Activated T-helper 9 cell treated with anti-CD3 and anti-CD28 coated beads, Interleukin-2, amount 50 U/mL, for 16 hours (primary cell): ENCODE measurements at places on chromosomes 5 and 9.

- DNase-seq: no peak
Observed at GRCh38 chr5:95739857-95740256, 8.7 kb downstream of the RHOBTB3 start.

DNA sequence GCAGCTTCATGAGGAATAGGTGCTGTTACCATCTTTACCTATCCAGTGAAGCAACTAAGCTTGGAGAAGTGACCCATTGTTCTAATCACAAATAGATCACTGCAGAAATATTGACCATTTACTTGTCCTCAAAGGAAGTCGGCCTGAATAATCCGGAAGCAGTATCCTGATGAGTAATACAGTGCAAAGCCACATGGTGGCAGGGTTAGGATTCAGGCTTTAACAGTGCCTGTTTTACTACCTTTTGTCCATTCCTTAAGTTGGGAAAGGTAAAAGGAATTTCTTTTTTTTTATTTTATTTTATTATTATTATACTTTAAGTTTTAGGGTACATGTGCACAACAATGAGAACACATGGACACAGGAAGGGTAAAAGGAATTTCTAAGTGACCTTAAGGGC lies 336.3 kb downstream of the KDM4C start:
- DNase-seq: no peak

- no peak for DNase-seq
Observed at GRCh38 chr5:1513326-1514026, 10.3 kb downstream of the LPCAT1 start.

GRCh38 chr5:118722122-118723020 lies 266.0 kb downstream of the DTWD2 start:
- DNase-seq: no peak

DNA sequence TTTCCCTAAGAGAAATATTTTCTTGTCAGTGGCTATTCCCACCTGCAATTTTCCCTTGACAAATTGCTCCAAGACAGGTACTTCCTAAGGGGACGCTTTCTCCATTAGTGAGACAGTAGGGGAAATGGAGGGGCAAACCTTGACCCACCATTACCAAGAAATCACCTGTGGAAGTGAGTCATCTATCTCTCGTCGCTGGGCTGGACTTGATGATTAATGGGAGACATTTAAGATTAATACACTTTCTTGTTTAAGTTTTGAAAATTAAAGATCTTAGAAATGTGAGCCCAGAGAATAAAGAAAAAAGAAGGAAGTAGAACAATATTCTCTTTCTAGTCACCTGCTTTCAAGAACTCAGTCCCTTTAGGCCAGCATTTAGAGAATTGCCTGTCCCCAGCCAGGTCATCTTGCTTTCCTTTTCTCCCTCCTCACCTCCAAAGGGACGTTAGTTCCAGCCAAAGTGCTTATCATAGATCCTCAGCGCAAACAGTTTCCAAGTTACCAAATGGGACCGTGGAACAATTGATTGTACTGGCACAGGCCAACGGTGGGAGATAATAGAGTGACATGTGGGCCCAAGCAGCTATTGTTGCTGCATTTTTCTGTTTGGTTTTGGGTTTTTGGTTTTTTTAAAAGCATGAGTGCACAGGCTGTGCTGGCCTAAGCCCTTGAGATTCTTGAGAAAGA lies 284.4 kb downstream of the ENC1 start:
- DNase-seq: no peak

GRCh38 chr9:111965566-111966019 lies 69.0 kb downstream of the UGCG start:
- DNase-seq: no peak

- no peak for DNase-seq
Observed at GRCh38 chr5:169202969-169203368, 98.0 kb downstream of the SLIT3 start.

DNA sequence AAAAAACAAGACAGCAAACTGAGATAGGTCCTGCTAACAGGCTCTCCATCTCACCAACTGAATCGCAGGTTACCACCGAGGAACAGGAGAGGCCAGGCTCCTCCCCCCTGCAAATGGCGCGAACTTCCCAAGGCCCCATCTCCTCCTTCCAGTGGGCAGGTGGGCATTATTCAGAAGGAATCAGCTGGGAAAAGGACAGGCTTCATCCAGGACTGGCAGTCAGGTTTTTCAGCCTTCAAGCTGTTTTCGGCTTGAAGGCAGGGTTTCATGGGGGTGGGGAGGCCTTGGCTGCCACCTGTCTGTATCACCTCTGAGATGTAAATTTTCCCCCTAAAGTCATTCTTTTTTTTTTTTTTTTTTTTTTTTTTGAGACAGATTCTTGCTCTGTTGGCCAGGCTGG lies 79.4 kb downstream of the SFXN1 start:
- no peak for DNase-seq

DNA sequence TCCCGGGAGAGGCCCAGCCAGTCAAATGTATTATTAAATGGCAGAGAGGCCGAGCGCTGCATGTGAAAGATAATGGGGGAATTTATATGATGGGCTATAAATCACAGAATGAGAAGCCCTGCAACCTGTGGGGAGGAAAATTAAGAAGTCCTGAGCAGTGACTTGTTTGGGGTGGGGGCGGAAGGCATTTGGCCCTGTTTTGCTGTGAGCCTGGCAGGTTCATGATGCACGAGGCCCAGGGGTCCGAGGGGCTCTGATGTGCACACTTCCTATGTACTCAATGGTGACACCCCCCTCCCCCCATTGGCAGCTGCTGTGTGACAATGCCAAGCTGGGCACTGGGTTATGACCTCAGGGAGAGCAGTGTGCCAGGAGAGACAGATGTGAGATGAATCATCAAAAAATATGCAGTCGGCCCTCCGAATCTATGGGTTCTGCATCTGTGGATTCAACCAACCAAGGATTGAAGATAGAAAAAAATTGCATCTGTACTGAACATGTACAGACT lies 13.7 kb upstream of the DAB2IP start:
- no peak for DNase-seq

GRCh38 chr9:8365029-8365428 lies 565.5 kb upstream of the DMAC1 start:
- no peak for DNase-seq

DNA sequence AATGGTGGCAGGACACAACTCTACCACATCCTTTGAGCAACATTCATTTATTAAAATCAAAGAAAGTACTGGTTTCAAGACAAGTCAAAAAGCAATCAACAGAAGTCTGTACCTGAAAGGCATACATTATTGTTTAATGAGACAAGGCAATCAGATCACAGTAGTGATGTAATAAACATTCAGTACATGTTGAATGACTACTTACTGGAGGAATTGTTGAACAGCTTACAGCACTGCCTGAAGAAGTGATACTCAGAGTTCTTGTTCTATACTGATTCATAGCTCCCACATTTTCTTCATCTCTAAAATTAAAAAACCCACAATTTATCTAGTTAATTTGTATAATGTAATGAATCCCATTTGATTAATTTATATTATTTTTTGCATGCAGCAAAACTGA lies 18.2 kb downstream of the RIOK2 start:
- DNase-seq: no peak

DNA sequence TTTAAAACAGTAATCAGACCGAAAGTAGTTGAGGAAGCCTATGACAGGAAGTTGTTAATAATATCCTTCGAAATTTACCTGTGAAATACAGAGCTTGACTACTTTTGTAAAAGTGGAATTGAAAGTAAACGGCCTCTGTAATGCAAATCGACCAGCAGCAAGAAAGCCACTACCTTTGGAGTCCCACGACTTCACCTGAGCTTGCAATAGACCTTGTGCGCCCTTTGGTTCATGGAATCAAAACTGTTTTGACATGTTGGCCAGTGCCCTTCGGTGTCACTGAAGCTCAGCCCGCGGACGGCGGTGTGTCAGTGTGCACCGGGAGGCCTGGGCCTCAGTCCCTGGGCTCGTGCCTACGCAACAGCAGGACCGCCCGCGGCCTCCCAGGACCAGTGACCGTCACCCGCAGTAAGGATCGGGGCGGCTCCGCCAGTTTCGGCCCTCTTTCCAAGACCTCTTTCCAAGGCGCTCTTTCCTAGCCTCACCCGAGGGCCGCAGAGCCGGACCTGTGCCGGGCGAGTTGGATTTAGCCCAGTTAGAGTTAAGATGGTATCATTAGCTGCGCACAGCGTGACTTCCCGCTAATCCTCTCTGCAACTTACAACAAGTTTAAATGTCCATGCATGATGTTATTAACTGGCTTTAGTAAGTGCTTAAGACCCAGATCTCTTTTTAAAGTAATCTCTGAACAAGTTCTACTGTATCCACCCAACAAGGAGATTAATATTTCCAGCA lies 223.3 kb downstream of the MEF2C start:
- DNase-seq: no peak

GRCh38 chr9:14097666-14098415 lies 216.1 kb downstream of the NFIB start:
- no peak for DNase-seq
